ENCODE measurements at places on chromosomes 2 and 18.
A peak's percentile ranks its signal among the peaks of the same experiment; 100 is the strongest.

DNA sequence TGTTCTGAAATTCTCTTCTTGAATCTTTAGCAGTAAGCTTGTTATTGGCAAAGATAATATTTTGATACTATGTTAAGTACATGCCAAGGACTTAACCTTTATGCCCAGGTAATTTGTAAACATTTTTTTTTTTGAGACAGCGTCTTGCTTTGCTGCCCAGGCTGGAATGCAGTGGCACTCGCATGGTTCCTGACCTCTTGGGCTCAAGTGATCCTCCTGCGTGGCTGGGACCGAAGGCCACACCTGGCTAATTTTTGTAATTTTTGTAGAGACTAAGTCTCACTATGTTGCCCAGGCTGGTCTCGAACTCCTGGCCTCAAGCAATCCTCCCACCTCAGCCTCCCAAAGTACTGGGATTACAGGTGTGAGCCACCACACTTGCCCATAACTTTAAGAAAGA is 35.7 kb upstream of the ZCCHC2 start:
- DNase-seq = no peak

GRCh38 chr2:208595386-208596275 is 189.0 kb downstream of the PTH2R start:
- no peak for DNase-seq

GRCh38 chr2:223576873-223577272 is 25.3 kb downstream of the SCG2 start:
- DNase-seq = no peak

DNA sequence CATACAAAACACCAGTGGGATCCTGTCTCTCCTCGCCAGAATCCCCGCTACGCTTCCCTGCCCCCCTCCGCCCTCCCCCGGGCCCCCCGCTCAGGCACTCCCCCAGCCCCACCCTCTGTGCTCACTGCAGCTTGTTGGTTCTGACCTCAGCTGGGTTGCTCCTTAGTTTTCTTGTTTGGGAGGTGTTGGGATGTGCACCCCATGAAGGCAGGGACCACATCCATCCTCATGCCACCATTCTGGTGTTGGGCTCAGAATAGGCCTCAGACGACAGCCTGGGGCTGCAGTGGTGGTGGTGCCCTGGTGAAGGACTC is 4.6 kb downstream of the SNED1 start:
- no peak for DNase-seq

DNA sequence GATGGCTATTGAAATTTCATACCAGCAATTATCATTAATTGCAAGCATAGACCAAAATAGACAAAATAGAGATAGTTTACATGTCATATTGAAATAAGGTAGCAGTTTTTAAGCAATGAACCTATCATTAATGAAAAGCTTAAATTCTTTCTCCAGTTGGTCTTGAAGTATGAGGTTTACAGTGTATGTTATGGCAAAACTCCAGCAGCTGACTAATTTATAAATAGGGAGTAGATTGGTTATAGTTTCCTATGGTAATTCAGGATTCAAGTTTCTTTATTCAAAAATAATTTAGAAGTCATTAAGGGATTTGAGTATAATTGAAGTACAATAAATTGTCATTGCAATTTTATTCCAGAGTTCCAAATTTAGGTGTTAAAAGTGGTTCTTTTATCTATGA is 69.6 kb upstream of the COL5A2 start:
- DNase-seq = no peak

DNA sequence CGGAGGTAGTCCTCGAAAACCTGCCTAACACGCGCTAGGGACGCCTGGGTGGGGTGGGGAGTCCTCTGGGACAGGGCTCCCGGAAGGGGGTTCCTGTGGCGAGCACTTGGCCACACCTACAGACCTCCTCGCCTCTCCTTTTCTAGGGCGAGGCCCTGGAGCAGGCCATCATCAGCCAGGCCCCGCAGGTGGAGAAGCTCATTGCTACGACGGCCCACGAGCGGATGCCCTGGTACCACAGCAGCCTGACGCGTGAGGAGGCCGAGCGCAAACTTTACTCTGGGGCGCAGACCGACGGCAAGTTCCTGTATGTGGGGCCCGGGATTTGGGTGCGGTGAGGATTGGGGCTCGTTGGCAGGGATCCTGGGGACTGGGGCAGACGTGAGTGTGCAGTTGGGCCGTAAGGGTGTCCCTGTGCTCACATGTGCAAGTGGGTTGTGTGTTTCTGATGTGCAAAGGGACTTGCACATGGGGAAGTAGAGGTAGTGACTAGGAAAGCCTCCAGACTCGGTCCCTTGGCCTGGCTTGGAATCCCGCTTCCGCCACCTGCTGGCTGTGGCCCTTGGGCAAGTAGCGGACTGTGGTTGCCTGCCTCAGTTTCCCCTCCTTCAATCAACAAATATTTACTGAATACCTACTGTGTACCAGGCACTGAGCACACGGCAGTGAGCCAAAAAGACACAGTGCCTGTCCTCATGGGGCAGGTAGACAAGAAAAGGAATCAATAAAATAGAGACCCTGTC is 11.7 kb downstream of the ZAP70 start:
- no peak for DNase-seq

DNA sequence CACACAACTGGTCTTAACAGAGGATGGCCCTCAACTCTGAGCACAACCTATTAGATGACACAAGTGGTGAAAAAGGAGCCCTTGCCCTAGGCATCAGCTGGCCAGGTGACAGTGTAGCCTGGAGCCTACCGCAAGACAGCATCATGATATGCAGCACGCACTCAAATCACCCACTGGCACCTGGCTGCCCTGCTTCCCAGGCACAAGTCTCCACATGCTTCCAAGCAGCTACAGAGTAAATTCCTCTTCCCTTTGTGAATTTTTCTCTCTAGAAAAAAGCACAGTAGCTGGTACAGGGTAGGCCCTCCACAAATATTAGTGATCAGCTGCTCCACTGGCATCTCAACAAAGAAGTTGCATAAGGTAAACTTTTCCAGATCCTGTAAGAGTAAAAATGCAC is 6.0 kb downstream of the FBXO15 start:
- no peak for DNase-seq

DNA sequence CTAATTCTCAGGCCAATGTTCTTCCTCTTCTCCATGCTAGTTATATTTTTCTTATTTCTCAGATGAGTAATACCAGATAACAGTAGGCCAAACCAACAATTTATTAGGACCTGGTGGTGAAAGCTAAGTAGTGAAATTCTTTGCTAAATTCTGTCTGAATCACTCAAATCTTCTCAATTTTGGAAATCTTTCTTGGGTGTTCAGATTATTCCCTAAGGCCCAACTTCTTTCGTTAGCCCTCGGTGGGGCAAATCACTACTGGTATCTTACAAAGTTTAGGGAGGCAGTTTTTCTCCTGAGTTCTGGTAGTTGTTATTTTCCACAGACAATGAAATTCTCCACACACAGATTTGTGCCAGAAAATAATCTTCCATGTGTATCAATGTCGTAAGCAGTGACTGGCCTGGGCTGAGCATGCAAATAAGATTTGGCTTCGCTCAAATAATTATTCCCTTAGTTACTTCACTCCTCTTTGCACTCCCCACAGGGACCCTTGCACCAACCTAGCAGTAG is 443.5 kb upstream of the SLC14A2 start:
- no peak for DNase-seq

GRCh38 chr2:98577313-98577712 is 31.0 kb downstream of the COA5 start:
- no peak for DNase-seq

DNA sequence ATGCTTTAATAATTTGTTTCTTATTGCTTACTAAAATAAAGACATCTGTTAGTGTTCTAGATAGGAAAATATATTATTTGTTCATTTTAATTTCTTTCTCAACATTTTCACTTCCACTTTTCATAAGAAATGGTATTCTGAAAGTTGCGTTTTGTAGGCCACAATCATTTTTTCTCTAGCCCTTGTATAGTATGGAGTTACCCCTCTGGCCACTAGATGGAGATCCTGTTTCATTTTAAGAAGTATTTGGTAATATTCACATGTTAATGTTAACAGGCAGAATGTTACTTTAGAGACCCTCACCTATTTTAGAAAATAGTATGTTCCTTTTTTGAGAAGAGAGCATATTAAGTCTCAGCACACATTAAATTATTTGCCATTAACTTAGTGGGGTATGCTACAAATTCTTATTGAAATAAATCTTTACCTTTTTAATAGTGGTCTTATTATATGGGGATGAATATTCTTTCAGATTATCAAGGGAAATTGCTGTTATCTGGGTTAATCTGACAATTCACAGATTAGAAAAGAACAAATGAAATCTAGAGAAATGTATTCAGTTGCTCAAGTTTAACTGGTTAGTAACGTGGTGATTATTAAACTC is 73.9 kb upstream of the TTC27 start:
- no peak for DNase-seq

DNA sequence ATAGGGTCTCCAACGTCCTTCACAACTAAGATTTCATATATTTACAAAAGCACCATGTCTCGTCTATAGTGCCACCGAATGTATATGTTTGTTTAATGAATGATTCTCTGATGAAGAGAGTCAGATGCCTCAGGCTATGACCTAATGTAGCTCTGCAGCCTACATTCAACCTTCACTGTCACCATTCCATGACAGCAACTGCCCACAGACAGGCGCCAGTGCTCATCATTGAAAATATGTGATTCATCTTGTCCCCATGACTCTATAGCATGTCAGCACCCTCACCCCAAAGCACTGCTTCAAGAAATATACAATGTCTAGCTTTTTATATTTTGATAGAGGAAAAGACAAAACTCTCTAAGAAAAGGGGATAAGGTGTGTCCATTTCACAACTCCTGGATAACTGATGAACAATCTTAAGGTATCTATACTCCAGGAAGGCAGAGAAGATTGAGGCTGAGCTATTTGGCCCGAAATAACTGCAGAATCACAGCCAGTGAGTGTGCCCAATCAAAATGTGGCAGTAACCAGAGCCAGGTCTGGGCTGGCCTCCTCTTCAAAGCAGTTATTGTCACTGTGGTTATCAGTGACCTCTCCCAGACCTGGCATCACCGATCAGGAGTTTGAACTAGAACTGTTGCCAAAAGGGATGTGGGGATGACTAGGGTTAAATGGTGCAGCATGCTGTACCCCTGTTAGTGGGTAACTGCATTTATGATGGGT is 246.6 kb downstream of the SETBP1 start:
- no peak for DNase-seq

- DNase-seq = no peak
These were observed 755 bp upstream of the ATP9B start for GRCh38 chr18:79068341-79068936.

DNA sequence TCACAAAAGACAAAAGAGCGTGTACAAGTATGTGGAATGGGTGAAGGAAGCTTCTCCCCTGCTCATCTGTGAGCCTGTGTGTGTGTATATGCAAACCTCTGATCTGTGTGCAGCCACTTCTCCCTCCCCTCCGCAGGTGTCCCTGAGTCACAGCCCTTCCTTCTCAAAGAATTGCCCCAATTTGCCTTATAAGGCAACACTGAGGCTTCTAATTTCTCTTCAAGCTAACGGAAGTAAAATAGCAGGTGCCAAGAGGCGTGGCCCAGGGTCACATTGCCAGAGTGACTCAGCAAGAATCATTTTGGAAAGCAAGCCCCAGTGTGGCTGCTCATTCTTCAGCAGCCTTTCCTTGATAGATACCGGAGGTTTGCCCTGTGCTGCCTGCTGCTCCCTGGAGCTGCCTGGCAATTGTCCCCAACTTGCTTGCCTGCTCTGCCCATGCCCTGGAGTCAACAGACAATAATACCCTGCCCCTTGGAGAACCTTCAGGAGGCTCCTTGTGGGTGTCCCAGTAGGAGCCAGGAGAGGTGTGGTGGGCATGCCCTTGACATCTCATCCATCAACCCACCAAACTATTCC is 37.3 kb upstream of the BMP10 start:
- peak; percentile 47 for DNase-seq

- no peak for DNase-seq
These were observed 338.0 kb downstream of the TMX3 start for GRCh38 chr18:68376926-68377325.

- DNase-seq = no peak
These were observed 10.4 kb upstream of the NPAS2 start for GRCh38 chr2:100809506-100809905.

DNA sequence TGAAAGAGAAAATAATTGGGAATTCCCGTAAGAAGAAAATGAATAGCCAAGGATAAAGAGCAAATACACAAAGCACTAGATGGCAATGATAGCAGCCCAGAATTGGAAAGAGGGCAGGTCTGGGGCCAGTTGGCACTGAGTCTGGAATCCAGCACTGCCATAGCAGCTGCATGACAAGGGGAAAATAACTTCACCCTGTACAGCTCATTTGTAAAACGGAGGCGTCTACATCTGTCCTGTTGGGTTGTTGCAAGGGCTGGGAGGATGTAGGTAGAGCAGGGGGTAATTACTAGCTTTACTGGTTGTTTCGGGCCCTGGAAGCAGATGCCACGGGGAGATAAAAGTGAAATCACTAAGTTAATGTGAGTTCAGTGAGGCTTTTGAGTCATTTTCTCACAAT is 110.0 kb upstream of the RASGRP3 start:
- peak; percentile 79 for DNase-seq

DNA sequence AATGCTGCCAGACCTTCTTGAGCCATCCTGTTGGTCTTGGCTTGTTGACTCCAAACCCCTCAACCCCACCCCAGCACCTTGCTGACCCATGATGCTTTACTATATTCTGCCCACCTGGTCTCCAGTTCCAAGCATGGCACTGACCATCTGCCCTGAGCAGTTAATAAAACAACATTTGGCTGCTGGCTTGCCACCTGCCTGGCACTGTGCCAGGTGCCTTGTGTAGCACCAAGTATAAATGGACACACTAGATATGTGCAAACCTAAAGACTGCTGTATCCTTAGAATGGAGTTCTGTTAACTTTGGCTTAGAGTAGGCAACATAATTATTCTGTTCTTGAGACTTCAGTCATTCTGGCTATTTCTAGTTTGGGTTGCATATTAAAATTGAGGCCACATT is 91.4 kb downstream of the ACSL3 start:
- DNase-seq = no peak

GRCh38 chr2:7929281-7929680 is 752.6 kb upstream of the ID2 start:
- DNase-seq = no peak

- DNase-seq = no peak
These were observed 34.2 kb downstream of the RAPGEF4 start for GRCh38 chr2:172769879-172770278.

Measured in right hindlimb (tissue), 1 donor.